GM13977 (cell line): ENCODE measurements at places on chromosomes 11 and 22.

DNA sequence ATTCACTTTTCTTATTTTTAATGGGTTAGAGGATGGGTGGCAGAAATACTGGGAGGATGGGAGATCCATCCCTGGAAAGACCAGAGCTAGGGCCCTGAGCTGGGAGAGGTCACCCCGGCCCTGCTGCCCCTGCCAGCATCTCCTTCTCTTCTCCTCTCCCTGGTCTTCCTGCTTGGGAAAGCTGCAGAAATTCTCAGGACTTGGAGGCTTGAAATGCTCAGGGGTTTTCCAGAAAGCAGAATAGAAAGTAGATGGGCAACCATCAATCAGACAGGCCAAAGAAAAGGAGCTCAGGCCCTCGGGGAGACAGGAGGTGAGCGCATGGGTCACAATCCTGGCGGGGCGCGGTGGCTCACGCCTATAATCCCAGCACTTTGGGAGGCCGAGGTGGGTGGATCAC lies 1.5 kb downstream of the APOBEC3H start:
- no peak for DNase-seq

DNA sequence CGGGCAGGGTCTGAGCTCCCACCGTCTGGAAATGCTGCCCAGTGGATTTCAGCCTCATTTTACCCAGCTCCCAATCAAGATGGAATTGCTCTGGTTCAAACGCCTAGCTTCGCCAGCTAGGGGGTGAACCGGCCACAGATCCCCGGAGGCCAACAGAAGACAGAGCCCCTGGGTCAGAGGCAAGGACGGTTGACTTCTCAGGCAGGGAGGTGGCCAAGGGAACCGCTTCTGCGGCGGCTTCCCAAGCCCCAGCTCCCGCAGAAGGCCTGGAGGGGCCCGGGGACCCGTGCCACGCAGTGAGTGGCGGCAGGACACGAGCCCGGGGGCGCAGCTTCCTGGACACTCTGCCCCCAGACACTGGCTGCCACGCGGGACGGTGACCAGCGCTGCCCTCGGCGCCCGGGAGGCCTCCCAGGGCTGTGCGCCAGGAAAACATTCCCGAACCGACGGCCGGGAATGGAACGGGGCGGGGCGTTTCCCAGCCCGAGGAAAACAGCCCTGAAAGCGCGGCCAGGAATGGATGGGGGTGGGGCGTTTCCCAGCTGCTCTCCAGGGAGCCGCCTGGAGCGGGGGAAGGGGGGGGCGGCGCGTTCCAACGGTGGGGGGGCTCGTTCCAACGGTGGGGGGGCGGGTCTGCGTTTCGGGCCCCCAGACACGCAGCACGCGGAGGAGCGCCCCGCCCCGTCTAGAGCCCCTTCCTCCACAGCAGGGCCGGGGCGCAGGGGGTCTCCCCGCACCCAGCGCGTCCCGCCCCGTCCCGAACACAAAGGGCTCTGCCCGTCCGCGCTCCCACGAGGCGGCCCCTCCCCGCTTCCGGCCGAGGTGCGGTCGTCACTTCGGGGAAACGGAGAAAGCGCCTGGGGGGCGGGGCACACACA lies 13.5 kb upstream of the B4GALNT4 start:
- peak; percentile 94 for DNase-seq

- no peak for DNase-seq
These were observed 22.1 kb upstream of the FGF3 start for GRCh38 chr11:69841170-69841858.

GRCh38 chr11:120186774-120187591 lies 23.8 kb upstream of the OAF start:
- DNase-seq = peak; percentile 46

DNA sequence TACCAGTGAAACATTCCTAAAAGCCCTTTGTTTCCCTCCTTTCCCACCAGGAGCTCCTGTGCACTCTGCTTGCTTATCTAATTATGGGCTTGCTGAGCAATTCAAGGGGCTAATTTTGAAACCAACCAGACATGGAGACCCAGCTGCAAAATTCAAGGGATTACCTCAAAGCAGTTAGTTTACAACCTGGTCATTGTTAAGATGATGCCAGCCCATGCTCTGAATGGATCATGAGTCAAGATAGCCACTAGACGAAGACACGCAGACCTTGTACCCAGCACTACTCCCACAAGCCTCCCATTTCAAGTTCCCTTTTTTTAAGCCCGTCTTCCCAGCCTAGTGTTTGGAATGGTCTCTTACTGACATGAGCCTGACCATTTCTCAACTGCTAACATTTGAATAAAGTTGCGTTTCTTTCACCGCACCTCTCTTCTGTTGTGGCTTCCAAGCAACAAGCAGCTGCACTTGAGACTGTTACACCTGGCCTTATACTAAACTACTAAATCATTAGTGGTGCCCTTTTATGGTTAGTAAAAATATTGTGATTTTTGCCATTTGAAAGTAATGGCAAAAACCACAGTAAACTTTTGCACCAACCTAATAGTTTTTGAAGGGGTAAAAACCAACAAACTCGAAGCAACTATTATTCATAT lies 315.3 kb upstream of the LUZP2 start:
- DNase-seq = no peak

DNA sequence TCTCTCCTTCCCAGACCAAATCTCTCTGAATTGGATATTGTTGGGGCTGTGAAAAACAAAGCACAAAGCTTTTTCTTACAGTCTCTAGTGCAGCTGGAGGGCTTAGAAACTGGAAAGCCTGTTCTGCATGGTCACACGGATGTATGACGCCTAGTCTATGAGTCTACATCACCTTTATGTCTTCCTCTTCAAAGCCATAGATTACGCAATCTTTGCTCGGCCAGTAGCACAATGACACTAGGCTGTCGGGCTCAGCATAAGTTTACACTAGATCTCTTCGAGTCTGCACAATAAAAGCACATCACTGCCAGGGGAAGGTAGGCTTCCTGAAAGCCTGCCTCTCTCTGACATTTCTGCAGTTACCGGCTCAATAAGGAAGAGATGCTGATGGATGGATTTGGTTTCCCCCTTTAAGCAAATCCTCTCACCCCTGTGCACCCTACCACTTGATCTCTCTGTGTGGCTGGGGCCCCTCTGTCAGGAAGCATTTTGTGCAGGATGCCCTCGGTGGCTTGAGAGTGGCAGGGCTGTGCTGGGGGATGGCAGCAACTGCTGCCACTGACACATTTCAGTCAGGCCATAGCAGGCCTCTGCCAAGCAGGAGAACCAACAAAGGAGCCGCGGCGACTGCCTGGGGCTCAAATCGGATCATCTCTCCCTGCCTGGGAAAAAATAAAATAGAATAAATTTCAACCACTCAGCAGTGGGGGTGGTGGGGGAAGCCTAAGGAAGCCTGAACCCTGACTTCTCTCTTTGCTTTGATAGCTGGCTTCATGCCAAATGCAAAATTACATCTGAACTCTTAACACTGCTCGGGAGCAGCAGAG lies 1272.8 kb downstream of the LRRC4C start:
- no peak for DNase-seq

- DNase-seq = no peak
These were observed 154.6 kb downstream of the MAML2 start for GRCh38 chr11:96188243-96189006.

- DNase-seq = no peak
These were observed 23.2 kb downstream of the PRR14L start for GRCh38 chr22:31726692-31727091.

DNA sequence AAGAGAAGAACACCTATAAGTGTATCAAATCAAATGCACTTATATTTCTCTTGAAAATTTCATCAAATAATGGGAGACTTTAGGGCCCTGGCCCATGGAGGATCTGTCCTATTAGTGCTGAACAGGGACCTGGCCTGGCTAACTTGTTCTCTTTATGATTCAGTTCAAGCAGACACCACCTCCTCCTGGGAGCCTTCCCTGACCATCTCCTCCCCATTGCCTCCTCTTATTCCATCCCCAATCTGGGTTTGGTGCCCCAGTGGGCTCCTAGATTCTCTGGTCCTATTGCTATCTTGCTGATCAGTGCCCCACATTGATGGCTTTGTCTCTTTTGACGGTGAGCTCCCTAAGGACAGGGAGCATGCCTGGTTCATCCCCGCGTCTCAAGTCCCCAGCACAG lies 60.1 kb downstream of the MICAL2 start:
- DNase-seq = no peak

DNA sequence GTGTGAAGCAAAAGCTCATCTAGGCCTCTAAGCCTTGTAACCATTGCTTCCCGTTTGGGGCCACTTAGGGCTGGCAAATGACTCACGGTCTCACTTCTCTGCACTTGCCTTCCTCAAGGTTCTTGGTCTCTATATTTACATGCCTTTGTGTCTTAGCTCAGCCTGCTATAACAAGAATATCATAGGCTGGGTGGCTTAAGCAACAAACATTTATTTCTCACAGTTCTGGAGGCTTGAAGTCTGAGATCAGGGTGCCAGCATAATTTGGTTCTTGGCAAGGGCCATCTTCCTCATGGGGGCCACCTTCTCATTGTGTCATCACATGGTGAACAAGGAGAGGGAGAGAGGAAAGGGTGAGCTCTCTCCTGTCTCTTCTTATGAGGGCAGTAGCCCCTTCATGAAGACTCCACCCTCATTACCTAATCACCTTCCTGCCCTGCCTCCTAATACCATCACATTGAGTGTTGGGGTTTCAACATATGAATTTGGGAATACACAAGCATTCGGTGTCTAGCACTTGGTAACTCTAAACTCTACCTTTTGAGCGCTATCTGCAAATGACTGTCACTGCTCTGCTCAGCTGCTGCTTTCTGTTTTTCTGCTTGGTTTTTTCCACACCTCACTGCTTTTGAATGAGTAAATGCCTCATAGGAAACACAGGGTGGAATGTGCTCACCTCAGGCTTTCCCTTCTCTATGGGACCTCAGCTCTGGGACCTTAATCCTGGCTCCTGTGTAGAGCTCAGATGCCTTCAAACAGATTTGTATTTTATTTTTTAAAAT lies 16.2 kb upstream of the ME3 start:
- DNase-seq = no peak

DNA sequence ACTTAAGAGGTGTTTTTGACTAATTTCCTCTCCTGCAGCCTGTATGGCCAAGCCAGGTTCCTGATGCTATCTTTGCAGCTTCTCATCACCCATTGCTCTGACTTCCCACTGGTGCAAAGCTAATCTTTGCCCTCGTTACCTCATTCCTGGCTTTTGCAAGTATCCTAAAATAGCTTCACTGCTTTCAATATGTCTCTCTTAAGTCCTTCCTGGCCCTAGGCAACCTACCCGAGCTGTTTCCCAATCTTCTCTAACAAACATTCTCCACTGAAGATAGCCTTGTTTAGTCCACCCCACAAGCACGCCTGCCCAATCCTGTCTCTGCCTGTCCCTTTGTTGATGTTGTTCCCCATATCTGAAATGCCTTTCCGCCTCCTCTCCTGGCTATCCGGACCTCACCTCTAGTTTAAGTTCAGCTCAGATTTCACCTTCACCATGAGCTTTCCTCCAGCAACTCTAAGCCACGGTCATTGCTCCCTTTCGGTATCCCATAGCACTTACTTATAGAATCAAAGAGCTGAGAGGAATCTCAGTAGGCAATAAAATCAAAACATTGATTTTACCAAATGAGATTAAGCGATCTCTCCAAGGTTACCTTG lies 30.1 kb upstream of the CECR2 start:
- peak; percentile 4 for DNase-seq

GRCh38 chr11:17165247-17165890 lies 42.4 kb downstream of the PIK3C2A start:
- DNase-seq = no peak

DNA sequence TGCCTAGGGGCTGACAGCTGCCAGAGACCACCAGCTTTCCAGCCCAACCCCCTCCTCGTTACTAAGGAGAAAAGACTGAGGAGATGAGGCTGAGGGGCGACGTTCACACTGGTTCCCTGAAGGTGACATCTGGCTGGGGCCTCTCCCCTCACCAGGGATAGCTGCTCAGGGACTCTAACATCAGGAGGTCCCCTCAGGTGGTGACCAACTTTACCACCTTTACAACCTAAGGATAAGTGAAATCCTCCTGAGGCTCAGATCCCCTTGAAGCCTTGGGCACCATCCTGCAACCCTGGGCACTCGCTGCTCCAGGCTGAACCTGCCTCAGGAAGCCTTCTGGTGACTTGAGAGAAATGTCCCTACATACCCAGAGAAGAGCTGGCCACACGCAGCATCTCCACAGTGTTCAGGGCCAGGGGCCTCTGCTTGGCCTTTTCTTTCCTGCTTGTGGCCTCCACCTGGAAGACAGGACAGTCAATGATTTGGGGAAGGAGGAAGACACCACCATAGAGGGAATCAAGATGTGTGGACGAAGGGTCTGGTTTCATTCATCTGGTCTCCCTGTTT lies 12.4 kb upstream of the PPM1F start:
- no peak for DNase-seq

DNA sequence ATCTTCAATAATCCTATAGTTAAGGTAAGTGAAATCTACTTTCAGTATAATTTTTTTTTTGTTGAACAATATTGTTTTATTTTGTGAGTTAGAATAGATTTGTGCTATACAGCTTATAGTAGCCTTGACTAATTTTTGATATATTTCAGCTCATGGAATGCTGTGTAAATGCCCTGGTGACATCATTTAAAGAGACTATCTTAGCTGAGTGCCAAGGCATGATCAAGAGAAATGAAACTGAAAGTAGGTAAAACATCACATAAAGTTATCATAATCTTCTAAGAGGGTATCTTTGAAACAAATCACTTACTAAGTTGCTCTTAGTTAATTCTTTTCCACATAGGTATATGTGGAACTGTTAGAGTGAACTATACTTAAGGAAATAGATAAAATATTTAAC lies 51.4 kb upstream of the ACAT1 start:
- peak; percentile 15 for DNase-seq

DNA sequence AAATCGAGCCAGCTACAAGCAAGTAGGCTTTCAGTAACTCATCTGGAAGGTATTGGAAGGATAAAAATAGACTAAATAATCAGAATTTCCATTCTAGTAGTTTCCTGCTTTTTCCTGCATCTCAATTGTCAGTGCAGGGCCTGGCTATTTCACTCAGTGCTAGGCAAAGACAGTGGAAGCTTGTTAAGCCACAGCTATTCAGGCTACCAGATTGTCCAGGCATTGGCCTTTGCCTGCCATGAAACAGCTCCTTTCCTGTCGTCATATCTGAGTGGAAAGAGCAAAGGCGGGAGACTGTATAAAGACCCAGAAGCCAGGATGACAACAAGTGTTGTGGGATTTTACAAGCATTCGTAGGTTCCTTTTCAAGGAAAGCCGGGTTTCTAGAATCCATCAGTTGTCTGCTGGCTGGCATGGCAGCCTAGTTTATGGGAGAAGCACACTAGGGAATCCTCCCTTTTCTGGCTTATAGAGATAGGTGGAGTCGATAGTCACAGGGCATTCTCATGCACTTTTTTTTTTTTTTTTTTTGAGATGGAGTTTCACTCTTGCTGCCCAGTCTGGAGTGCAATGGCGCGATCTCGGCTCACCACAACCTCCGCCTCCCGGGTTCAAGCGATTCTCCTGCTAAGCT lies 2.0 kb upstream of the TNRC6B start:
- DNase-seq = no peak

DNA sequence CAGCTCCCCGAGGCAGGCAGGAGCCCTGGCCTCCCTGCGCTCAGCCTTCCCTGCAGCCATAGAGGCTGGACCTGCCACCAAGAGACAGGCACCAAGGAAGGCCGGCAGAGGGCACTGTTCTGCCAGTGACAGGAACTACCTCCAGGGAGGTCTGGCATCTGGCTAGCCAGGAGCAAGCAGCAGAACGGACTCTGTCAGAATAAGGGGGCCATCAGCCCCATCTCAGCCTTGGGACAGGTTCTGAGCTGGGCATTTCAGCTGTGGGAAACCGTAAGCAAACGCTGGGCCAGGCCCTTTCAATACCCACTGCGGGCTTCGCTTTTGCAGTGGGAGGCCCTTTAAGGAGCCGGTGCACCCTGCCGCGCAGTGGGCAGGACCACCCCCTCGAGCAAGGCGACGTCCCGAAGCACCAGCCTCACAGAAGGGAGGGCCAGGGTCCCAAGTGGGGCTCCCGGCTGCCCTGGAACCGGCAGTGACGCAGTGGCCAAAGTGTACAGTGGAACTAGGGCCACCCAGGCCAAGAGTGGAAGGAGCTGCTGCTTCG lies 18.2 kb downstream of the IFT27 start:
- DNase-seq = peak; percentile 79
